ENCODE measurements at places on chromosomes 2 and 18.

- DNase-seq: no peak
Measured at GRCh38 chr2:60659026-60659425, 97.0 kb upstream of the PAPOLG start.

- no peak for DNase-seq
Measured at GRCh38 chr18:2313332-2313731, 258.0 kb downstream of the METTL4 start.

DNA sequence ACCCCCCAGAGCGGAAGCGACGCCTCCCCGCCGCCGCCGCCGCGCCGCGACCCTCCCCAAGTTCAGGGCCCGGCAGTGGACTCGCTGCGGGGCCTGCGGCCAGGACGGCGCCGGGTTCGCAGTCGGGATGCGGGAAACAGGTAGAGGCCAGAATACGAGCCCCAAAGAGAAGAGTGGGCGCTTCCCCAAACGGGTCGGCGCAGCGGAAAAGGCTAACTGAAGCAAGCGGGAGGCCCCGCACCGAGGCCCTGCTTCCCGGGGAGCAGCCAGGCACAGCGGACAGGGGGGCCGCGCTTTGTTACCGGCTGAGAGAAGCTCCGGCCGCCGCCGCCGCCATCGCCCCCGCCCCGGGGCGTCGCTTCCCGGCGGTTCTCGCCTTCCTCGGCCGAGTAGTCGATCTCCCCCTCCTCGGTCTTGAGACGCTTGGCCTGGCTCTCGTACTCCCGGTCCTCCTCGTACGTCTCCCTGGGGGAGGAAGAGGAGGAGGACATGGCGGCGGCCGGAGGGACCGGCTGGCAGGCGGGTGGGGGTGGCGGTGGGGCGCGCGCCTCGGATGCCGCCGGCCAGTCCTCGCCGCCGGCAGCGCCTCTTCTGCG is 494 bp downstream of the HNRNPLL start:
- DNase-seq: no peak

GRCh38 chr2:11729362-11730212 is 16.8 kb upstream of the LPIN1 start:
- no peak for DNase-seq

- no peak for DNase-seq
Measured at GRCh38 chr18:73708591-73708990, 439.0 kb downstream of the FBXO15 start.

- no peak for DNase-seq
Measured at GRCh38 chr2:13193075-13193474, 476.3 kb downstream of the TRIB2 start.

Measured in NCI-H187 (cell line).